Caudate nucleus (tissue), 63 donors: ENCODE measurements at places on chromosomes 13 and 19.

GRCh38 chr13:70107125-70107497 is 515 bp upstream of the ATXN8OS start:
- DNase-seq, result no peak

- DNase-seq, result no peak
Observed at GRCh38 chr13:33496336-33496735, 210.8 kb upstream of the STARD13 start.

DNA sequence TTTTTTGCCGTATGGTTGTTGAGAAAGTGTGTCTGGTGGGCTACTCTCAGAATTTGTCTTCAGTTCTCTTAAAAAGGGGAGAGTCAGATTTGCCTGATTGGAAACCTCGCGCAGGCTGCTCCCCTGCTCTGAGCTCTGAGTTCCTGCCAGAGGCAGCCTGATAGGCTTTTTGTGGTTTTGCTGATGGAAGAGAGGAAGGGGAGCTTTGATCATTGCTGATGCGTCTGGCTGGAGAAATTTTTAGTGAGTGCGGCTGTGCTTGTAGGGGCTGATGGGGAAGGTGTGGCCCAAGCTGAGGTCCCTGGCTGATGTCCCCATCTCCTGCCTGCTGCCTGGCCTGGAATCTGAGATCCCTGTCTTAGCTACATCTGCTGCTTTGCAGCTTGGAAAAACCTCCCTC is 2.8 kb downstream of the CHST8 start:
- DNase-seq, result no peak

GRCh38 chr19:10516064-10516385 is 1.2 kb downstream of the S1PR5 start:
- peak; percentile 36 for DNase-seq

DNA sequence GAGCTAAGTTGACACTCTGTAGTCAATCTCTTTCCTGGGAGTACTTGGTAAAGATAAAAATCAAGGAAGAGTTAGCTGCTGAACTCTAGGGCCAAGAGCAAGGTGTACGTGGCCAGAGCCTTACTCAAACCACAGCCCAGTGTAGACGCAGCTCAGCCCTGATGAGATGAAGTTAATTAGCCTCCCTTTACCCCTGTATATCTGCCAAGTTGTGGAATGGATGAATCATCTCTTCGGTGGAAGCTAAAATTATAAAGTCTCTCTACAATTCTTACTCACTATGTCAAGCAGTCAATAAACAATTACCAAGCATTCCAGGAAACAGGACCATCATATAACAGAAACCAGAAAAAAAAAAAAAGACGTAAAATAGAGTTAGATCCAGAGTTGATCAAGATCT is 146.9 kb upstream of the UFM1 start:
- DNase-seq, result no peak

DNA sequence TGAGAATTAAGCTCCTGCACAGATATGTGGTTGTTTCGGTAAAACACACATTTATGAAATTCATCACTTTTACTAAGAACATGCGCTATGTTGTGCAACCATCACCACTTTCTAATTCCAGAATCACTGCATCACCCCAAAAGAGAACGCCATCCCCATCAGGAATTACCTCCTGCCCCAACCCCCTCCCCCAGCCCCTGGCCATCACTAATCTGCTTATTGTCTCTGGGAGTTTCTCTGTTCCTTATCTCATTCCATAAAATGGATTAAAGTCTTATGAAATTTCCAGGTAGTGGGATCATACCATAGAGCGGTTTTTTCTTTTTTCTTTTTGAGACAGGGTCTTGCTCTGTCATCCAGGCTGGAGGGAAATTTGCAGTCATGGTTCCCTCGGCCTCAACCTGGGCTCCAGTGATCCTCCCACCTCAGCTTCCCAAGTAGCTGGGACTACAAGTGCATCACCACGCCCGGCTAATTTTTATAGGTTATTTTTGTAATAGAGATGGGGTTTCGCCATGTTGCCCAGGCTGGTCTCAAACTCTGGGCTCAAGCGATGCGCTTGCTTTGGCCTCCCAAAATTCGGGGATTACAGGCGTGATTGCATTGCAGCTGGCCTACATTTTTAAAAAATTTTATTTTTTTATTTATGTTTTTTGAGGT is 3.5 kb downstream of the ZSCAN5B start:
- no peak for DNase-seq

GRCh38 chr13:21960108-21960507 is 289.2 kb downstream of the FGF9 start:
- no peak for DNase-seq

- no peak for DNase-seq
Observed at GRCh38 chr13:59477011-59477410, 686.7 kb downstream of the DIAPH3 start.

- DNase-seq, result no peak
Observed at GRCh38 chr19:58357481-58358145, 4.3 kb upstream of the A1BG start.

GRCh38 chr19:47155148-47155547 is 24.5 kb downstream of the SAE1 start:
- no peak for DNase-seq

DNA sequence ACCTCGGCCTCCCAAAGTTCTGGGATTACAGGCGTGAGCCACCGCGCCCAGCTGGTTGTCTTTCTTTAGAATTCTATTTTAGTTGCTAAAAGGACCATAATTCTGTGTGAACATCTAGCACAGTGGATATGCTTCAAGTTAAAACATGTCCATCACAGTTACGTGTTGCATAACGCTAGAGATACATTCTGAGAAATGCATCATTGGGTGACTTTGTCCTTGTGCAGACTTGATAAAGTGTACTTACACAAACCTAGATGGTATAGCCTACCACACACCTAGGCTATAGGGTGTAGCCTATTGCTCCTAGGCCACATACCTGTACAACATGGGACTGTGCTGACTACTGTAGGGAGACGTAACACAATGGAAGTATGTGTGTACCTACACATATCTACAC is 35.4 kb downstream of the DOCK9 start:
- DNase-seq, result no peak

- DNase-seq, result no peak
Observed at GRCh38 chr13:26722321-26722720, 38.3 kb downstream of the GPR12 start.

- no peak for DNase-seq
Observed at GRCh38 chr19:6999933-7000332, 21.3 kb downstream of the MBD3L2B start.

DNA sequence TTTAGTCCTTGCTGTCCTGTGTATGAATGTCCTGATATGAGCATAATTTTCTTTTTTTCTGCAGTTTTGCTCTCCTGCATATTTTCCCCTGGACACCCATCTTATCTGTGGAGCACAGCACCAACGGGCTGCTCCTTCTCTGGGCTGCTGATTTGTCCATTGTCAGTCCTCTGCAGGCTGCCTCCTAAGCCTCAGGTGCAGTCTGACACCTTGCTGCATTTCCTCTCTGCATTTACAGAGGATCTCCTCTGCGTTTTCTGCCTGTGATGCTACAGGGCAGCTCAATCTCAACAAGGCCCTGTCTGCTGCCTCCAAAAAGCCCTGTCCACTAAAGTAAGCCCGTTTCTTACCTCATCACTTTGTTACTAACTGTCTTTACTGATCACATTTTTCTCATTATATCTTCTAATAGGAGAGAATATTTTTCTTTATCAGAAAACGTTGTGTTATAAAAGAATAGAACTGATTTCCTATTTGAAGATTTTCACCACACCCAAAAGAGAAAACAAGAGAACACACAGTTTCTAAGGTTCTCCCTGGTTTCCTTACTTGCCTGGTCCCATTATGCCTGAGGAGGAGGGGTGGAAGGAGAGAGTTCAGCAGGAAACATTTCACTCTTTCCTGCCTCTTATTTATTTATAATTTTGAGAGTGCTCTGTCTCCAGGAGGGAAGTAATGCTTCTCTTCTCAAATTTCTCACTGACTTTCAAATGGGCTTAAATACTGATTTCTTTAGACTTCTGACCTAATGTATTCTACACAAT is 65.6 kb upstream of the TDRD3 start:
- DNase-seq, result no peak

GRCh38 chr19:5536337-5536894 is 31.3 kb downstream of the TINCR start:
- DNase-seq, result peak; percentile 62

- no peak for DNase-seq
Observed at GRCh38 chr19:33646306-33646705, 24.6 kb downstream of the CHST8 start.

- DNase-seq, result no peak
Observed at GRCh38 chr13:94623316-94623715, 21.7 kb downstream of the GPR180 start.

GRCh38 chr13:97234742-97235141 is 12.6 kb downstream of the MBNL2 start:
- DNase-seq, result no peak

DNA sequence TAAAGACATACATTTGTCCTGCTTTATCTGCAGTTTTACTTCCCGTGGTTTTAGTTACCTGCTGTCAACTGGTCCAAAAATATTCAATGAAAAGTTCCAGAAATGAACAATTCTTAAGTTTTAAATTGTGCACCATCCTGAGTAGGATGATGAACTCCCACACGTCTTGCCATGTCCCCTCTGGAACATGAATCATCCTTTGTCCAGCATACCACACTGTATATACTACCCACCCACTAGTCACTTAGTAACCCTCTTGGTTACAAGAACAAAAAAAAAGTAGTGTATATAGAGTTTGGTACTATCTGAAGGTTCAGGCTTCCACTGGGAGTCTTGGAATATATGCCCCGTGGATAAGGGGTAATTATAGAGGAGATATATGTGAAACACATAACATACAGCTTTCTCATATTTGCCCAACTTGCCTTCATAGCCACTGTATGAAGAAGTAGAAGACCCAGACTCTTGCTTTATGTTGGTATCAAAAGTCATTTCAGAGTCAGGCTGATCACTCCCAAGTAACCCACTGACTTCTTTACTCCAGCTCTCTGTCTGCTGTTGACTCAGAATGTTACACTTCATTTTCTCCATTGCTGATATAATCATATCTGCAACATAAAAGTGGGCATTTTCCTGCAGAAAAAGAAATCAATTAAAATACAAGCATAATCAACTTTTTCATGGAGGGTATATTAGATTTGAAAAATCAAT is 19.3 kb downstream of the RUBCNL start:
- no peak for DNase-seq

- DNase-seq, result no peak
Observed at GRCh38 chr13:97627566-97627965, 193.6 kb downstream of the RAP2A start.

DNA sequence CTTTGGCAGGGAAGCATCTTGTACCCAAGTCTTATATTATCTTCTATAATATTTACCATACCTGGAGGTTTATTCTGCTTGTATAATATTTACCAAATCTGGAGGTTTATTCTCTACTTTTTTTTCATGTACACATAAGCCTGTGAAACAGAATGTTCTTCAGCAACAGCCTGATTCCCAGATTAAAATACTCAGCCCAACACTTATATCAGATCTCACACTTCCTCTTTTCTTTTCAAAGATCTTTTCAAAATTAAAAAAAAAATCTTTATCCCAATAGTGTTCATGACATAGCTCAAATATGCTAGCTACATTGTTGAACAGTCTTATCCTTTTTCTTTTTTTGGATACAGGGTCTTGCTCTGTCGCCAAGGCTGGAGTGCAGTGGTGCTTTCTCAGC is 300.7 kb downstream of the LMO7 start:
- no peak for DNase-seq

DNA sequence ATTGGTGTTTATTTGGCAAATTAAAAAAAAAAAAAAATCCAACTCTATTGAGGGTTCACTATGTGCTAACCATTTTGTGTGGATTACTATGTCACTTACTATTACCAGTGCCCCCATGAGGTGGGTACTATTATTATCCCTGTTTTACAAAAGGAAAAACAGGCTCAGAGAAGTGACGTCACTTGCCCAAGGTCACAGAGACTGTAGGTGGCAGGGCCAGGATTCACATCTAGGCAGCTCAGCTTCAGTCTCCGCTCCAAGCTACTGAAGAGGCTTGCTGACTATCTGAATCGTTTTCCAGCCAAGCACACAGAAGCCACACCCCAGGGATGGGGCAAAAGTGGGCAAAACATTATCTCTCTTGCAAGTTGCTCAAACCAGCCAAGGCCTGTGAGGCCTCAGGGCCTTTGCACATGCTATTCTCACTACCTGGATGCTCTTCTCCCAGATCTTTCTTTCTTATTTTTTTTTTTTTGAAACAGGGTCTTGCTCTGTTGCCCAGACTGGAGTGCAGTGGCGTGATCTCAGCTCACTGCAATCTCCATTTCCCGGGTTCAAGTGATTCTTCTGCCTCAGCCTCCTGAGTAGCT is 4.8 kb upstream of the ANGPTL8 start:
- no peak for DNase-seq

DNA sequence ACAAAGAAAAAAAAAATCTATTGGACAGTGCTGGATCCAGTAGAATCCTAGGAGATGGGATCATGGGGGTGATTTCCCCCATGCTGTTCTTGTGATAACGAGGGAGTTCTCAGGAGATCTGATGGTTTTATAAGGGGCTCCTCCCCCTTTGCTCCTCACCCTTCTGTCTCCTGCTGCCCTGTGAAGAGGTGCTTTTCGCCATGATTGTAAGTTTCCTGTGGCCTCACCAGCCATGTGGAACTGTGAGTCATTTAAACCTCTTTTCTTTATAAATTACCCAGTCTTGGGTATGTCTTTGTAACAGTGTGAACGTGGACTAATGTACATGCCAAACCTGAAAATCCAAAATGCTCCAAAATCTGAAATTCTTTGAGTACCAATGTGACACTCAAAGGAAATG is 45.5 kb downstream of the ARHGEF7 start:
- DNase-seq, result no peak

DNA sequence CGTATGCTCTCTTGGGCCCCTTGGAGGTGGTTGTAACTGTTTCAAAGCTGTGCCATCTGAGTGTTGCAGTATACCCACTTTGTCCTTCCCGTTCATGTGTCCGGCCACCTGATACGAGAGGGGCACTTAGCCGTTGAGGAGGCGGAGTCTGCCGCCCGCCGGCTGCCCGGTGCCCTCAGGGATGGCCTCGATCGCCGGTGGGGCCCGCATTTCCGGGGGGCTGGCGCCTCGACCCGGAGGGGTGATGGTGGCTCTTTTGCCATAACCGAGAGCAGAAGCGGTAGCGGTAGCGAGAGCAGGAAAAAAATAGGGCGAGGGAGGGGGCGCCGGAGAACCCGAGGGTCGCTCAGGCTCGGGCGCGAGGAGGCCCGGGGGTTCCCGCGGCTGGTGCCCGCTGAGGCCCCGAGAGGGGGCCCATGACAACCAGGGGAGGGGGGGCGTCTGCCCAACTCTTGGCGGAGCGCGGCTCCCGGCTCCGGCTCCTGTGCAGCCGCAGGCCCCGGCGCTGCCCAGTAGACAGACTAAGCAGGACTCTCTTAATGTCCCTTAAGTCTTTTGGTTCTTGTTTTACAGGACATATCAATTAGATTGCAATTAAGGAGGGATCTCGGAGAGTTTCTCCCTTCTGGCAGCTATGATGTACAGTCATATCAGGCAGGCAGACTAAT is 342.7 kb upstream of the SGCG start:
- no peak for DNase-seq

- DNase-seq, result no peak
Observed at GRCh38 chr19:940591-941291, 14.9 kb downstream of the ARID3A start.

GRCh38 chr19:1843646-1844394 is 4.5 kb downstream of the REXO1 start:
- DNase-seq, result no peak

GRCh38 chr19:38385804-38386257 is 2.0 kb downstream of the GGN start:
- DNase-seq, result no peak
